NCI-H2081 treated with DMSO at 0.1 percent for 48 hours (cell line): ENCODE measurements at places on chromosomes 3 and 15.

- DNase-seq, result no peak
These were observed 521.5 kb downstream of the PYDC2 start for GRCh38 chr3:191982481-191982880.

DNA sequence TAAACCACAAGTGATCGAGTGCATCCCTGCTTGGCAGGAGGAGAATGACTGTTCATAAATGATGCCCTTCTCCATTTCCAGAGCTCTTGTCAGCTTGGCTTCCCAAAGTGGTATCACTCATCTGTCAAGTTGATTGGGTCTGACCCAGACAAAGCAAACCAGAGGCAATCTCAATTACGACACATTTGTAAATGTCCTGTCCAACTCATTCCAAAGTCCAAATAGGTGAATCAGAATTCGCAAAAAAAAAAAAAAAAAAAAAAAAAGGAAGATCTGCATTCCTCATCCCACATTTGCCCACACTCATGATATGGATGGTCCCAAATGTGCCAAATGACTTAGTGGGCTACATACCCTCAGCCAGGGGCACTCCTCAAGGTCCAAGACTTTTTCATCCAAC lies 91.9 kb downstream of the LRRC3B start:
- DNase-seq, result no peak

GRCh38 chr15:84975871-84976351 lies 5.7 kb upstream of the PDE8A start:
- no peak for DNase-seq

- DNase-seq, result no peak
These were observed 648.1 kb downstream of the NTRK3 start for GRCh38 chr15:87608238-87609028.

GRCh38 chr3:174441588-174442301 lies 417.4 kb upstream of the NAALADL2 start:
- DNase-seq, result no peak

- DNase-seq, result no peak
These were observed 51.4 kb upstream of the GK5 start for GRCh38 chr3:142276781-142277180.

DNA sequence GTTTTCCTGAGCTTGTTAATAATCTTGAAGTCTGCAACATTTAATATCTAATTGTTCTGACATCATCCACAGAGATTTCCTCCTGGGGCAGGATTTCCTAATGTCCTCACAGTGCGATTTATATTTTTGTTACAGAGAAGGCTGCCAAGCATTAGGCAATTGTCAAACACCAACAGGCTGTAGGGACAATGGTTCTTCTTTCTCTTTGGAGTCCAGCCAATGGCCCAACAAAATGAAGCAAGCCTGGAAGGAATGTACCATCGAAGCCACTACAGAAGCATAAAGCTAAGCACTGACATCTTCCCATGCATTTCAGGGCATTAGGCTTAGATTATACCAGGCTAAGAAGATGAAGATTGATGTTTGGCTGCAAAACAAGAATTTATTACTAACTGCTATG lies 173.0 kb upstream of the FRMD4B start:
- no peak for DNase-seq

DNA sequence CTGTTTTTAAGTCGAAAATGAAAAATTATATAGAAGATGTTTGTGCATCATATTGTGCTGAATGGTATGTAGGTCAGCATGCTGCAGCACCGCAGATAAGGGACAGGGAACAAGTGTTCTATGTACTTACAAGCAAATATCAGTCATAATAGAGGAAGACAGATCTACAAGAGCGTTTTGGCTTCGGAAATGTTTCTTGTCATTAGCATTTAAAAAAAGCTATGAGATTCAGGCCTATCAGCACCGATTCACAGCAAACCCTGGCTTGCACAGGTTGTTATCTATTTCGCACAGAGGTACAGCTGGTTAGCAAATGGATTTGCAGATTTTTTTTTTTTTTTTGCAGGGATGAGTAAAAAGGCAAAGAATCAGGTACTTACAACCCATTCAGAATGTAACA lies 204.2 kb upstream of the TBC1D5 start:
- DNase-seq, result no peak

DNA sequence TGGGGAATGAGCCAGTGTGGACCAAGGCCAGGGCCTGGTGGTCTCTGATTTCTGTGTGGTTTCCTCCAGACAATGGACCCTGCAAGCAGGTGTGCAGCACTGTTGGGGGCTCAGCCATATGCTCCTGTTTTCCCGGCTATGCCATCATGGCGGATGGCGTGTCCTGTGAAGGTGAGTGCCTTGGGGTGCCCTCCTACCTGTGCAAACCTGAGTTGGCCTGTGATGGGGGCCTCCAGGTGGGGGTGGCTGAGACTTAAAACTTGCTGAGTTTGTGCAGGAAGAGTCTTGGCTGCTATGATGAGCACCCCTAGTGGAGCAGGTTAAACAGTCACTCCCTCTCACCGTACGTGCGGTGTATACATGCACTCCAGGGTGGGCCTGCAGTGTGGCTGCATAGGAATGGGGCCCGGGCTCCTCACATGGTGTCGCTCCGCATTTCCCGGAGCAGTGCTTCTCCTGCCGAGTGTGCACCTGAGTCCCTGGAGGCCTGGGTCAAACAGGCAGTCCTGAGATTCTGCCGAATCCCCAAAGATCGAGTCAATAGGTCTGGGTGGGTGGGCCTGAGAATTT lies 70.8 kb downstream of the FBLN2 start:
- no peak for DNase-seq

DNA sequence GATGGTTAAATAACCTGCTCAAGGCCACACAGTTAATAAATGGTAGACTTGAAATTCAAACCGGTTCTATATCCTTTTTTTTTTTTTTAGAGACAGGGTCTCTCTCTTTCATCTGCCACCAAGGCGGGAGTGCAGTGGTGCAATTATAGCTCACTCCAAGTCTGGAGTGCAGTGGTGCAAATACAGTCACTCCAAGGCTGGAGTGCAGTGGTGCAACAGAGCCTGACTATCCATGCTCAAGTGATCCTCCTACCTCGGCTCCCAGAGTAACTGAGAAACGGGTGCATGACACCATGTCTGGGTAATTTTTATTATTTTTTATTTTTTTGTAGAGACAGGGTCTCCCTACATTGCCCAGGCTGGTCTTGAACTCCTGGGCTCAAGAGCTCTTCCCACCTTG lies 23.4 kb downstream of the DPP8 start:
- no peak for DNase-seq

DNA sequence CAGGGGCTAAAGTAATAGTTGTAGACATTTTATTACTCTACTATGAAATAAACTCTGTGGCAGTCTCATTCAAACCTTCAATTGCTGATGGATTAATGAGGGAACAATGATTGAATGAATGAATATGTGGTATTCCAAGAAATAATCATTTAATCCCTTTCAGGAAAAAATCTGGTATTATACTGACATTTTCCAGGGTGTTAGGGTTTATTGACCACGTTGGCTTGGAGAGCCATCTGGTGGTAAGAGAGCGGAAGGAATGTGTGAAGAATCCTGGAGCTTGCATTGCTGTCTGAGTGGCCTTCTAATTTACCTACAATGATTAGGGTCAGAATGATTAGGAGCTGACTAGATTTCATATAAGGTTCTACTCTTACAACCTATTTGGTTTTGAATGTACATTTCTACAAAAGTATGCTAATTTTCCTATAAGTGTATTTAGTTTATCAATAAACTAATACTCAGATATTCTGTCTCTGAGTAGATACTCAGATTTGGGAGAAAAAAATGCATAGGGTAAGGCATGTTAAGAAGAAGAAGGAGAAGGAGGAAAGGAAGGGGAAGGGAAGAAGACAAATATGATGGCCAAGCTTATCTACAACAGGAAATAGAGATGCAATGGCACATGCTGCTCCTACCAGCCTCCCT lies 249.9 kb downstream of the ROBO1 start:
- DNase-seq, result no peak

GRCh38 chr3:72174040-72174439 lies 389.1 kb upstream of the PROK2 start:
- DNase-seq, result no peak

- no peak for DNase-seq
These were observed 127.0 kb downstream of the THSD4 start for GRCh38 chr15:71242292-71242691.

DNA sequence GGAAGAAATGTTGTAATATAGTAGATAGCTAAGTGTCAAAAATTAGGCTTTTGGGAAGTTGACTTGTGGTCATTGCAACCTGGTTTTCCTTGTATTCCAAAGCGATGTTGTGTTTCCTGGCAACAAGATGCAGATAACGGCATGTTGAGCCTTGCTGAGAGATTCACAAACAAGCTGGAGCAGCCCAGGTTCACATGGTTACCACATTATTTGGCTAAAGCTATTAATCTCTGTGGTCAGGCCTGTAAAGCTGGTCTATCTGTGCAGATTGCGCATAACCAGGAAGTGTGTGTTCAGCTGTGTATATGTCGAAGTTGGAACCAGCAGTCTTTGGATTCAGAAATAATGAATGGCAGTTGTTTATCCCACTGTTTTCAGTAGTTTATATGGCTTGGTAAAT lies 6.6 kb downstream of the TIPARP start:
- DNase-seq, result peak; percentile 85

- DNase-seq, result no peak
These were observed 56.8 kb downstream of the WNT7A start for GRCh38 chr3:13822871-13823585.

- DNase-seq, result no peak
These were observed 128.4 kb upstream of the NR2E3 start for GRCh38 chr15:71682001-71682400.

GRCh38 chr15:68038246-68038645 lies 15.9 kb upstream of the PIAS1 start:
- no peak for DNase-seq

DNA sequence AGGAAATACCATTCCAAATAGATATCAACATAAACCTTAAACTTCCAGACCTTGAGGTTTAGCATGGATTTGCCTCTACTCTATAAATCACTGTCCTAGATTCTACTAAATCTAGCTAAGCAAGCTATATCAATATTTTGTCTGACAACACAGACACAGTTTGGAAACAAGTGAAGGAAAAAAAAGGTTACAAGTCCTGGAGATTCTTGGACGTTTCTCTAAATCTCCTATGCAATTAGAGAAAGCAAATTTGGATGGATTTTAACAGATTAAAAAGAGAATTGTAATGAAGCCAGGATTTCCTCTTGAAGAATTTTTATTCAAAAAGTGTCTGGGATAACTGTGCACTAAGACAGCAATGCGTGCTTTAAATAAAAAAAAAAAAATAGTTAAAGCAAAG lies 441.1 kb upstream of the DPH6 start:
- DNase-seq, result no peak

DNA sequence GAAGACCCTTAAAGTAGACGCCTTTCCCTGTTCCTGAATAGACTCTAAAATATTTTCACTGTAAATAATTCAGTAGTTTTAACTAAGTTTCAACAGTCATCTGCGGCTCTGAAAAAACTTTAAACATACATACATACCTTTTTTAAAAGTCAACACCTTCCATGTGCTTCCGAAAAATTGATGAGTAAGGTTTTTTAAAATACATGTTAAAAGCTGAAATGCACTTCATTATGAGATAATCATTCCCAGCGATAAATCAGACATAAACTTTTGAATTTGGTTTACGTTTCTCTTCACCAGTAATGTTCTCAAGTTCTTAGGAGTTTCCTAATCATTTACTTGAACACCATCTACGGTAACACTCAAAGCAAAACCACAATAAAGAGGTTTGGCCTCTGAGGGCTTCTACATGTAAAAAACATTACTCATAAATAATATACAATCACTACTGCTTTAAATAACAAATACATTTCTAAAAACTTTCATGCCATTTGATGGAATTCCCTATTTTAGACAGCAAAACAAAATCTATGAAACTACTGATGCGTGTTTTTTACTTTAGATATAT lies 403.5 kb downstream of the SHQ1 start:
- DNase-seq, result no peak

GRCh38 chr3:104206925-104207324 lies 1159.8 kb upstream of the ALCAM start:
- peak; percentile 71 for DNase-seq

DNA sequence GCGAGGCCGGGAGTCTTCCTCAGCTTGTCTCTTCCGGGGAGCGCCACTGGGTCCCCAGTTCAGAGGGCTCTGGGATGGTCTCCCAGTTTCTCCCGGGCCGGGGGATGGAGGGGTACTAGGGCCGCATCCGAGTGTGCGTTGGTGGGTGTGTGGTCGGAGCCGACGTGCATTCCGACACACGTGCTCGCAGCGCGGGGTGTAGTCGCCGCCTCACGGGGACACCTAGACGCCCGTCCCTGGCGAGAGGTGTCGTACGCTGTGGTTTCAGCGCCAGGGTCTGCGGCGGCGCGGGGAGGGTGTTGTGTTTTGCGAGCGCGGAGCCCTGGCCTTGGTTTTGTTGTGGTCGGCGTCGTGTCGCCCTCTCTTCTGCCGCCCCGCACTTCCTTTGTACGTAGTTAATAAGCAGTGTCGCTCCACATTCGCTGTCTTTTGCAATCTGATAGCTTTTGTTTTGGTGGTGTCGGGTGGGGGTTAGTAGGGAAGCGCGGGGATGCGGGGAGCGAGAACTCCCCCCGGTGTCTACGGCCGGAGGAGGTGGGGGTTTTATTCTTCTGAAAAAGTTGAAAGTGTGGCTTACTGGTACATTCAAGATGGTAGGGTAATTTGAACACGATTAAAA lies 2.2 kb downstream of the IGF1R start:
- DNase-seq, result no peak

GRCh38 chr15:67836955-67837354 lies 2.9 kb downstream of the RNU6-1 start:
- no peak for DNase-seq

GRCh38 chr3:119769394-119770149 lies 12.3 kb upstream of the NR1I2 start:
- DNase-seq, result no peak

- DNase-seq, result no peak
These were observed 25.9 kb upstream of the SLC6A6 start for GRCh38 chr3:14376348-14377043.

DNA sequence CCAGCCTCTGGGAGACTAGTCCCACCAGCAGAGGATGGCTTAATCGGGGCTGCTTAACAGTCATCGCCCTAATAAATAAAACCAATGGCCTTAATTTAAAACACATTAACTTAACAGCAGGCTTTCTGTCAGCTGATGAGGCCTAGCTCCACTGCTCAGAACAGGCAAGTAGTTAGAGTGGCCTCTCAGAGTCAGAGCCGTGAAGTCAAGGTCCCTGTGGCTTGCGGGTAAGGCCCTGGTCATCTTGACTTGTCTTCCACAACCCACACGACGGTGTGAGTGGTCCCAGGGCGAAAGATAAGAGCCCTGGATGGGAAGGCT lies 11.8 kb downstream of the XXYLT1 start:
- no peak for DNase-seq

- DNase-seq, result no peak
These were observed 1099.7 kb upstream of the CFAP20DC start for GRCh38 chr3:60149501-60149900.

GRCh38 chr3:3127432-3128010 lies 781 bp downstream of the TRNT1 start:
- DNase-seq, result no peak
